Neuronal stem cell (in vitro differentiated cells): ENCODE measurements at places on chromosomes 16 and 17.

DNA sequence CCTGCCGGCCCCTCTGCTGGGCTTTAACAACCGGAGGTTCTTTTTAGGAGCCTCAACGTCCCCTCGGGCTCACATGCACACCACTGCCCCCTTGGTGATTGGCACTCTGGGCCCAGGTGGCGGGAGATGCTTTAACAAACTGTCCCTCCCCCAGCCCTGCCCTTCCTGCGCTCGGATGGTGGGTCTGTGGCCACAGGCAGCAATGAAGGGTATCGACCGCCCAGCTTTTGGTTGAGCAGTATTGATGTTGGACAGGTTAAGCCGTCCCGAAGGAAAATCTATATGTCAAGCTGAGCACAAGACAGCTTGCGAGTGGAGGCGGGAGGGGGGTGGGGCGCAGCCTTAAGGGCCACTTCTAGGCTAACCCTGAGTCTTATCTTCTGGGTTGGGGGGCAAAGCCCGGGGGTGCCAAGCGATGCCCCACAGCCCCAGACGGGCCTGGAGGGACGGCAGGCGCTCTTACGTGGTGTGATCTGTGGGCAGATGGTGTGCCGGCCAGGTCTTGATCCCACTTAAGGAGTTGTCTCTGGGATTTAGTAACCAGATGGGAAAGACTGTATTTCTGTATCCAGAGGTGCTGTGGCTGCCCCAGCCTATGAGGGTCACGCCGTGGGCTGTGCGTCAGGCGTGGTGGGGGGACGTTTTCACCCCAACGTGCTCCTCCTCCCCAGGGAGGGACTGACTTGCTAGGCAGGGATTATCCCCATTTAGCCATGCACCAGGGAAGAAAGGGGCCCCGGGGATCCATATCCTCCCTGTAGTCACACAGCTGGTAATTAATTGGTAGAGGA lies 6.2 kb downstream of the GSE1 start:
- DNase-seq = no peak

- peak; percentile 65 for DNase-seq
Measured at GRCh38 chr16:87850009-87851006, 19.0 kb downstream of the SLC7A5 start.

GRCh38 chr17:10067446-10068143 lies 130.8 kb downstream of the GAS7 start:
- no peak for DNase-seq

DNA sequence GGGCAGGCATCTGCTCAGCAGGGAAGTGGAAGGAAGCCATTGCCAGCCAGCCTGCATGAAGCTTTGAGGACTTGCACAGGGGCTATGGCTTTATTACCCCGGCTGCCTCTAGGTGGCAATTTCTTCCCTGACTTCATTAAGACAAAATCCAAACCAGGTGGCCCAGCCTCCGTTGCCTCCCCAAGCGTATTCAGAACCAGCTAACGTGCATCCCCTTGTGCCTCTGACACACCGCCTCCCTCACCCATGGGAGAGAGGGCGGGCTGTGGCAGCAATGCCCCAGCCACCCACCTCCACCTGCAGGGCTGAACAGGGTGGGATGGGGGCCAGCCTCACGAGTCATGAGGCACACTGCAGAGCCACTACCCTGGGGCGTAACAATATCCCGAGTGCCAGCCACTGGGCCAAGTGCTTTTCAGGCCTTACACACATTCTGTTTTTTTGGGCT lies 6.8 kb downstream of the KIFC3 start:
- no peak for DNase-seq

GRCh38 chr16:87576171-87576570 lies 26.1 kb upstream of the JPH3 start:
- no peak for DNase-seq

DNA sequence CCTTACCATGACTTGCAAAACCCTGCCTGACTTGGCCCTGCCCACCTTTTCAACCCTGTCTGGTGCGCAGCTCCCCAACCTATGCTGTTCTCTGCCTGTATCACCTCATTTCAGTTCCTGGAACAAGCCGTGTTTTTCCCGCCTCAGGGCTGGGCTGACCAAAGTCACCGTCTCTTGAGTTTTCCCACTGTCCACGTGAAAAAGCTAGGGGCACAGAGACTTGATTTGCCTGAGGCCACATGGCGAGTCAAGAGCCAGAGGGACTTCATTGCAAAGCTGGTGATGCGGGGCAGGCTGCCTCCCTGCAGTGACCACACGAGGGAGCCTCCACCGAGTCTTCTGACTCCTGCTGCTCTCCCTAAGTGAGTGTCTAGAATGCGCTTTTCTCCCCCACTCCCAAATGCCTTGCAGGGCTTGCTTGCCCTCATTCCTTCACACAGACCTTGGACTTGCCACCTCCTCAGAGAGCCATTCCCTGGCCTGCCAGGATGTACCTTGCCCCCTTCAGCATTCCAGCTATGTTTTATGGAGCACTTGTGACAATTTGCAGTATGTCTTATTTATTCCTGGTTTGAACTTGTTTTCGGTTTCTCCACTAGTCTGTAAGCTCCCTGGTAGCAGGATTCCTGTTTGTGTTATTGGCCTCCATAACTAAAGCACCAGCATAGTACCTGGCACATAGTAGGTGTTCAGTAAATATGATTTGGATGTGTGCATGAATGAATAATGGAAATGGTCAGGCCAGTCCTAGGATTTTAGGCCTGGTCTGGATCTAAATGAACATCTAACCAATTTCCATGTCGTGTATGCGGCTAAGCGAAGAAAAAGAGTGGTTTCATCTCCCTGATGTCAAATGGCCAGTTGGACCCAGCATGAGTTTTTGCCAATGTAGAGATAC lies 252.3 kb downstream of the SNX29 start:
- peak; percentile 48 for DNase-seq

DNA sequence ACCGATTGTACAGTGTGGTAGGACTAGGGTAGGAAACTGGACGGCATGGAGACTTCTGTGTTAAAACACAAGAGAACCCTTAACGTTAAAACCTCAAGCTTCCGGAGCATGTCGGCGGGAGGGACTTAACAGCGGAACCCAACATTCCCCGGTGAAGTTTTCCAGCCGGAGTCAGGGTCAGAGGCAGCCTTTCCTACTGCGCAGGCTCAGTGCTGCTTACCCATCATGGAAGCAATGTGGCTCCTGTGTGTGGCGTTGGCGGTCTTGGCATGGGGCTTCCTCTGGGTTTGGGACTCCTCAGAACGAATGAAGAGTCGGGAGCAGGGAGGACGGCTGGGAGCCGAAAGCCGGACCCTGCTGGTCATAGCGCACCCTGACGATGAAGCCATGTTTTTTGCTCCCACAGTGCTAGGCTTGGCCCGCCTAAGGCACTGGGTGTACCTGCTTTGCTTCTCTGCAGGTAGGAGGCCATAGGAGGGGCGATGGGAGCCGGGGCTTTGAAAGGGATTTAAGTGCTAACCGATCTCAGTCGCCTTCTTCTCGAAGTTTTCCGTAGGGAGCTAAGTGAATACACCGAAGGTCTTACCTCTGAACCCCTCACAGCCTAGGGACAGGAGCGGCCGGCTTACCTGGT lies at the start of gene PIGL:
Gene PIGL, plus strand, starts transcription at position 209 of the 634 bp plus-strand sequence. Its CDS starts 17 bp downstream, at position 226.
- DNase-seq = peak; percentile 90
